PC-3 (cell line): ENCODE measurements at places on chromosomes 3 and 15. TPM values are rescaled to one million over a fixed set of nuclear protein-coding genes. Genes with fewer than 3 reads are reported as not detected.
A peak's percentile ranks its signal among the peaks of the same experiment; 100 is the strongest.

Gene HTR3E
- not detected in 2 replicates for total RNA-seq

Gene SCN11A
- total RNA-seq, result not detected in 2 replicates

GRCh38 chr15:34737477-34737876 is 17.3 kb downstream of the GJD2 start:
- DNase-seq, result no peak

GRCh38 chr3:100902572-100902971 is 90.6 kb downstream of the ABI3BP start:
- DNase-seq, result peak; percentile 78

DNA sequence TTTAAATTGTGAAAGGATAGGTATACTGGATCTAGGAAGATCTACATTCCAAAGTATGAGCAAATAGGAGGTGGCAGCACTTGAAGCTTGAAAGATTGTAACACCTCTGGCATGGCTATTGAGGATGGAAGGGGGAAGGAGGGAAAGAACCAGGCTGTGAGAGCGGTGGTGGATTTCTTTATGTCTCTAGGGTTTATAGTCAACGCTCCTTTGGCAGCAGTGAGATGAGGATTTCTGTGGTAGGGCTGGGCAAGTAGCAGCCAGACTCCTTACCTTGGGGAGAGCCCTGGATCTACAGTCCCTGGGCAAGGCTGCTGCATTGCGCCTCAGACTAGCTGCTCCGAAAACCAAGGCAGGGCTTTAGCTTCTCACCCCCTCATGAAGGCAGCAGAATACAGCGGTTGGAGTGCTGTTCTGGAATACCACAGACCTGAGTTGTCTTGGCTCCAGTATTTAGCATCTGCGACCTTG is 53.2 kb downstream of the MEF2A start:
- peak; percentile 12 for DNase-seq

DNA sequence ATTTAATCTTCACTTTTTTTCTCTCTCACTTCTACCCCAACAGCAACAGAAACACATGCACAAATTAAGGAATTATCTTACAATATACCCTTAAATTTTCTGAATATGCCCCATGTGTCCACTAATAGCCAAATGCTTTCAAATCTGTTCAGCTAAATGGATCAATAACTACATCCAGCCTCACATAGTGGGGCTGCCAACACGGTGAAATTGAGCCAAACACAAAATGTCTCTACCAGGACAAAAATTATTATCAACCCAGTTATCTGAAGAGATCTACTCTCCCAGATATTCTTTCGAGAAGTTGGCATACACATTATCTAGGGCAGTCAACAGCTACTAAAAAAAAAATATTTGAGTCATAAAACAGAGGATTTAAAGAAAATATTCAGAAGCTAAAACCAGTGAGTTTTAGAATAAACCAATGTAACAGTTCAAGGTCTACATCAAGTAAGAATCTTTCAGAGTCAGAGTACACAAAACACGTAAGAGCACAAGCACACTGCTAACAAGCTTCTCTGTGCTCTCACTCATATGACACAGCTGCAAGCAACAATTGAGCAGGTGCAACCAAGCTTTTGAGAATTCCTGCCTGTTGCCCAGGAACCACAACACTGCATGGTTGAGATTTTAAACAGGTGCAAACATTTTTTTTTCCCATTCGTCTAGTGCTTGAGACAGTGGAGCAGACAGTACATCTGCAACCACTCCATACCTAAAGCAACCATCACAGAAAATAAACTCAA is 247.7 kb downstream of the ZBTB20 start:
- no peak for DNase-seq

GRCh38 chr3:128277378-128278069 is 124.2 kb downstream of the EEFSEC start:
- DNase-seq, result no peak

Gene SLC28A1
- total RNA-seq, result 0.58 and 1.1 TPM in 2 replicates

- DNase-seq, result no peak
Measured at GRCh38 chr3:126033765-126034164, 50.2 kb downstream of the SLC41A3 start.

Gene TMEM108
- not detected in 2 replicates for total RNA-seq

Gene NAALADL2
- total RNA-seq, result 1.7 and 1.9 TPM in 2 replicates

DNA sequence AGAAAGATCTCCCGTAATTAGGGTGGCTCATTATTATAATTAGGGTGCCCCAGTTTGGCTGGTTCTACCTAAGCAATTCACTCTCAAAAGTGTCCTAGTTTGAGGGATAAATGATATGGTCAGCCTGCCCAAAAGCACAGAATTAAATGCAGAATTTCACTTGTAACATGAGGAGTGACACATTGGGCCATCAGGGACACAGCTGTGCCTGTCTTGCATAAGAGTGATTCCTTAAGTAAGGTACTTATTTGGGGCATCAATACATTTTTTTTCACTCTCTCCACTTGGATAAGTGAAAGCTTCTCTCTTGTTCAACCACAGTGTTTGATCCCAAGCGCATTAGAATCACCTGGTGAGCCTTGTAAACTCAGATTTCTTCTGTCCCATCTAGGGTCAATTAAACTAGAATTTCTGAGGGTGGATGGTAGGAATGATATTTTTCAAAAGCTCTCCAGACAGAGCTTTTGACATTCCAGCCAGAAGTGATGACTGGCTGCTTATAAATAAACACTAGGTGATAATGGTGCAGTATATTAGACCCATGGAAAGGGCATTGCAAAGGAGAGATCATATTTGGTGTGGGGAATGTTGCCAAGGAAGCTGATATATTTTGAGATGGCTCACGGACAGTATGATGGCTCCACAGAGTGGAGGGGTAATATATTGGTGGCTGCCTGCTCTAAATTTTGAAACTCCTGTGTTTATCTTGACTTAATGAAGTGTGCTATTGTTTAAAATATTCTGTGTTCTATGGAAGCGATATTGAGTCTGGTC is 458.1 kb upstream of the RASGRP1 start:
- no peak for DNase-seq

DNA sequence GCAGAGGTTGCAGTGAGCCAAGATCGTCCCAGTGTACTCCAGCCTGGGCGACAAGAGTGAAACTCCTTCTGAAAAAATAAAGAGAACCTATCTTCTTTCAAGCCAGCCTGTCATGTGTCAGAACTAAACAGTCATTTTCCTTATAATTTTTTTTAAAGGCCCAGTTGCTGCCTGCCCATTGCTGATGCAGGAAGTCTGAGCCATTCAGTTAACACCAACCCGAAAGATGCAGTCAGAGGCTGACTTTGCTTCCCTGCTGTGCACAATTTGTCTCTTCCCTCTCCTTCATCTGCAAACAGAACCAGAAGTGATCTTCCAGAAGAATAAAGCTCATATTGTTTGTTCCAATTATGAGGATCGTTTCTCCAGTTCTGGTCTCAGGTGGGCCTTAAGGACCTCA is 220.6 kb downstream of the SLCO3A1 start:
- DNase-seq, result no peak

DNA sequence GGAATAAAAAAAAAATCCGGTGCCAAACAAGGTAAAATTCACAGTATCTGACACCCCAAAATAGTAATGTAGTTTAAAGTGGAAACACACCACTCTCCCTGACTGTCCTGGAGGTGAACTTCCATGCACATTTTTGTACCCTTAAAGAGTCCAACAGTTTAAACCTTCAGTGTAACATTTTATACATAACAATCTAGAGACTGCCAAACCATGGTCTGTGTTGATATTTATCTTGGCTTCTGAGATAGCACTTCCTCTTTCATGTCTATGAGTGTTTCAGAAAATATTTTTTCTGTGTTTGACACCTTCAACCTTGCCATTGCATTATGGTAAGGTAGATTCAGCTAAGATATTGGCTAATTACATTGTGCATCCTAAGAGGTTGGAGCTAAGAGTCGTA is 13.9 kb downstream of the TMEM45A start:
- no peak for DNase-seq

Gene ZBED2
- total RNA-seq, result 0.35 and 0.69 TPM in 2 replicates

DNA sequence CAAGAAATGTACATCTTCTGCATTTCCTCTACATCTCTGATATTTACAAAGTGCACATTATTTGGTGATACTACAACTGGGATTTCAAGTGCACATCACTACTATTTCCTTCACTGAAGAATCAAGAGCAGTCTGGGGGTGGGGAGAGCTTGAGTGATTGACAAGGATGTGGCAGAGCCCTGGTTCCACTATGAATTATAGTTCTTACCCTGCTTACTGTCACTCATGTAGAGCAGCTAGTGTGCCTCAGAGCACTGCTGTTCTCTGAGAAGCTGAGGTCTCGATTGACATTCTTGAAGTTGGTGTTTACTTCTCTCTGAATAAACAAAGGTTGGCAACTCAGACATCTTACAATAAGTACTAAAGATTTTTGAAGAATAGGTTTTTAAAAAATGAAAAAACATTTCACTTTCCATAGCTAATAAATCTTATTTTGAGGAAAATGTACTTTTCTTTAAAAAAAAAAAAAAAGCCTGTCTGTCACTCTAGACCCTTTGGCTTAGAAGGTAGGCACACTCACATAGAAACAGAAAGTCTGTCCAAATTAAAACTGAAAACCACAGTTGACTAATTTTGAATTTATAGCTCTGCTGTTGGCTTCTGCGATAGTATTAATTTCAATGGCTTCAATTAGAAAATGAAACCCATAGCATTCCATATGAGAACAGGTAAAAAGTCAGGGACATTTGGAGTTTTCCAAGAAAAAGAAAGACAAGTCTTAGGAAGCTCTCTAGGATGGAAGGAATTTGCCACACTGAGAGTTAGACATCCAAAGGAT is 5.6 kb downstream of the GREM1 start:
- DNase-seq, result no peak

Gene STXBP5L
- total RNA-seq, result not detected in 2 replicates

Gene SAXO2
- total RNA-seq, result 0.35 and 3.7 TPM in 2 replicates

DNA sequence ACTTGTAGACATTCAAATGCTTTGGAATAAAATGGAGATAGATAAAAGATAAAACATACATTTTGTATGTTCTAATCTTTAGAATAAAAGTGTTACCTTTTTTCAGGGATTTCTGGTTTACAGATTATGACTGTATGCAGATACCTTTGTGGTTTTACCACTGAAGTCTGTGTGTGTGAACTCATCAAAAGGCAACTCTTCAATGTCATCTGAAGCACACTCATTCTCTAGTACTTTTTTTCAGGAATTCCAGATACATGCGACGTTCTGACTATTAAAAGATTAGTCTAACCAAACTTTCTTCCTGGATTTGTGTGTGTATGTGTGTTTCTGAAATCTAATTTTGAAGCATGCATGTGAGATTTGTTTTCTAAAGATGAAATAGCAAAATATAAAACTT is 188.6 kb downstream of the NLGN1 start:
- DNase-seq, result peak; percentile 9

DNA sequence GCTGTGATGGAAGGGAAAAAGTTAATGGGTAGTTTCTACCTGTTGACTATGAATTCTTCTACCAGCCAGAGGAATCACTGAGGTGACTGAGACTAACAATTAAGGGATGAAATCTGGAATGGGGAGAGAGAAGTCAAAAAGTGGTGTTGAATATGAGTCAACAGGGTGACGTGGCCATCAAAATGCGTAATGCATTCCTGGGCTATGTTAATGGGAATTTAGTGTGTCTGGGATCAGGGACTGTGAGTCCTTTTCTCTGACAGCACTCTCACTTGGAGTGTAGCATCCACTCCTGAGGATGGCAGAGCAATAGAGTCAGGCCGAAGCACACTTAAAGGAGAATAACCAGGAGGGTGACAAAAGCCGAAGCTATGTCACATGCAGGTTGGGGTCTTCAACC is 60.4 kb downstream of the MESD start:
- DNase-seq, result peak; percentile 36

DNA sequence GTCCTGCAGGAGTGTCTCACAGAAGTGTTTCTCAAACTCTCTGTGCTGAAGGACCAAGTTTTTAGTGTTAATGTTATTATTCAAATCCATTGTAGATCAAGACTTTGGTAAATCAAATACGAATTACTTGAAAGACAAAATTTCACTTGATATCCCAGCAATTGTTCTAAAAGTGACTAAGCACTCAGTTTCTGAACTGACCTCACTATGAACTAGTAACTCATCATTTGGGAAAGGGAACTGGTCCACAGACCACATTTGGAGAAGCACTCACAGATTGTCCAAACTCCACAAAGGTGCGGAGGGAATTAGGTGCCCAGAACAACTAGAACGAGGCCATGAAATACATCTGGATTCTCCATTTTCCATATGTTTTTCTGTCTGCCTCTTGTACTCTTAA is 25.6 kb downstream of the FAM43A start:
- DNase-seq, result no peak

Gene CYP11A1
- 0.18 TPM in 1 of 2 replicates, not detected in the other for total RNA-seq

- no peak for DNase-seq
Measured at GRCh38 chr3:187718802-187719201, 16.4 kb upstream of the RTP2 start.

GRCh38 chr3:70095260-70095659 is 95.7 kb downstream of the SAMMSON start:
- DNase-seq, result no peak
